ENCODE measurements at places on chromosomes 3 and 15.

DNA sequence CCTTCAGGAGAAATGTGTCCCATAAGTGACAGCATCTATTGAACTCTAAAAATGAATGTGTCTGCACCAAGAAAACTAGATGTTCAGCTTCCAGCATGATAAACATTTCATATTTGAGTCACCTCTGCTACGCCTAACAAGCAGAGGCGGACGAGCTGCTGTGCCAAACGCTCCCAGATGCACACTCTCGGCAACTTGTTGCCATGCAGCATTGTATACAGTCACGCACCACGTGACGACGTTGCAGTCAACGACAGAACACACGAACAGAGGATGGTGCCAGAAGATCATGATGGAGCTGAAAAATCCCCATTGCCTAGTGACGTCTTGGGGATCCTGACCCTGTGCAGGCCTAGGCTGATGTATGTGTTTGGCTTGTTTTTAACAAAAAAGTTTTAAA lies 137.5 kb downstream of the XXYLT1 start:
- no peak for DNase-seq

DNA sequence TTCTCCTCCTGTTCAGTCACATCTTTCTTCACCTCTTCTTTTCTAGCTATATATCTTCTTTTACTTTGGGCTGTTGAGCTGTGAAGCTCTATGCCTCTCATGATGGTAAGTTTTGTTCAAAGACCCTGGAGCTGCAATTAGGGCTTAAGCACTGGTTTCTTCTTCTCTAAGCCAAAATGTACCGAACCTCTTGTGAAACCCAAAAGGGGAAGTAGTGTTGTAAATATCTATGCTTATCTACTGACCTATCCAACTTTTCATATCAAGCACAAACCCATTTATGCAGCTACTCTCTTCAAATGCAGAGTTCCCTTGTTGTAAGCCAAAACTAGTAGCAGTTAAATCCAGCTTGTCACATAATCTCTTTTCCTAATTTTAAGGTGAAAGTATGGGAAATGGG lies 123.6 kb upstream of the CD96 start:
- no peak for DNase-seq

DNA sequence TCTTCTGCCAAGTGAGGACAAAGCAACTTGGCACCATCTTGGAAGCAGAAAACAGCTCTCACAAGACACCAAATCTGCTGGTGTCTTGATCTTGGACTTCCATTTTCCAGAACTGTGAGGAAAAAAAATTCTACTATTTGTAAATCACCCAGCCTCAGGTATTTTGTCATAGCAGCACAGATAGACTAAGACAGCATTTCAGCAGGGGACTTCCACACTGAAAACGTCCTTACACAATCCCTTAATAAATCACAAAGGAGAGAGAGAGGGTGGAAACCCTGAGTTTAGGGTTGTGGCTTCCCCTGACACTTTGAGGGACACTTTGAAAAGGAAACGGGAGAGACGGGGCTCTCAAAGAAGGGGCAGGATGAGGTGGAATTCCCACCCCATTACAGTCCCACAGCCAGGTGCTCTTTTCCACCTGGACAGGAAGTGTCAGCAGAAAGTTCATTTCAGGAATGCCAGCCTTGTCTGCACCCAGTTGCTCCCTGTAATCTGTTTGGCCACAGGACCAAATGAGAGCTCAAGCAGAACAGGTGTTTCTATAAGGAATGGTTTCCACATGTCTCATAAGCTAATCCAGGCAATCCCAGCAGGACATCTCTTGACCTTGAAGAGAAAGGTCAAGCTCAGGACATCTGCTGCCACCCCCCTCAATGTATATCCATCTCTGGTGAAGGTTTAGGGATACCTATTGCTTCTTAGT lies 51.3 kb downstream of the MYLK start:
- no peak for DNase-seq

- DNase-seq, result no peak
These were observed 17.4 kb upstream of the ST3GAL6 start for GRCh38 chr3:98745718-98746117.

GRCh38 chr3:27171113-27171512 lies 198.1 kb downstream of the NEK10 start:
- no peak for DNase-seq

GRCh38 chr15:59933607-59934006 lies 70.5 kb upstream of the FOXB1 start:
- no peak for DNase-seq

DNA sequence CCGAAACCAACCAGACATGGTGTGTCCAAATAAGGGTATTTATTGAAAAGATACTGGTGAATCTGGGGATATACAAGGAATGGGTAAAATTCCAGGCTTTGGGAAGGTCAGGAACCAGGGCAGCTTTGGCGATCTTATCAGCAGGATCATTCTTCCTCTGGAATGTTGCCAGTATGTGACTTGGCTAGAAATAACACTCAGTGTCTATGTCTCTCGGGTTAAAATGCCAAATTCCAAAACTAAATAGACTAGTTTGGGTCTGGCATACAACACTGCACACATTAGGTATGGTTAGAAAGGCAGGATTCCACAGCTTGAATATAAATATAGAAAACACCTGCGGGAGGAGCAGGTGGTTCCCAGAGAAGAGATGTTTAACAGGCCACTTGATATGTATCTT lies 220.2 kb upstream of the CD96 start:
- DNase-seq, result no peak

DNA sequence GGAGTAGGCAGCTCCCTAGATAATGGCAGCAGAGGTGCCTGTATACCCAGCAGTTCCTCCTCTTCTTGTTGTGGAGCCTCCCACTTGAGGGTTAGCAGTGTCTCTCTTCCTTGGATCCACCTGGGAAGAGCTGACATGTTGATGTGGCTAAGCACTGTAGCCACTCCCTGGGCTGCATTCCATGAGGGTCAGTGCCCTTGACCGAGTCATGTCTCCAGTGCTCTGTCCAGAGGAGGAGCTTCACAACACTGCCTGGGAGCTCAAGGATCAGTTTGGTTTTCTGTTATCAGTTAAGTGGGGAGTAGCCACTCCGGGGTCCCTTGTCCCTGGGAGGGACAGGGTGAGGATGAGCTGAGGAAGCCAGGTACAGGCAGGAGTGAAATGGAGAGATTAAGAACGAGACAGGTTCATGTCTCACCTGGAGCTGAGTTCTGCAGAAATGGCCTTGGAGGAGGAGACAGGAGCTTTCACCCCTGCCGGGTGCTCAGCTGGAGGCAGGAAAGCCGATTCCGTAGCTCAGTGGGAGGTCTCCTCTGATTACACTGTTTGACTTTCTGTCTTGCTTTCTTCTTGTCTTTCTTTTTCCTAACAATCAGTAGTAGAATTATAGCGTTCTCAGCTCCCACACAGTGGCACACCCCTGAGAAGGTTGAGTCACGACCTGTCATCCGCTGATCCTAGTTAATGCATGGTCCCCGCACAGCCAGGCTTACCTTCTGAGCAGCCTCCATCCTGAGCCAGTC lies 57.9 kb upstream of the SEC22A start:
- DNase-seq, result no peak

- no peak for DNase-seq
These were observed 183.9 kb downstream of the ARRDC4 start for GRCh38 chr15:98144388-98144787.

GRCh38 chr3:110378481-110378880 lies 693.1 kb upstream of the NECTIN3 start:
- no peak for DNase-seq

GRCh38 chr15:80324545-80325080 lies 72.6 kb upstream of the CTXND1 start:
- no peak for DNase-seq

DNA sequence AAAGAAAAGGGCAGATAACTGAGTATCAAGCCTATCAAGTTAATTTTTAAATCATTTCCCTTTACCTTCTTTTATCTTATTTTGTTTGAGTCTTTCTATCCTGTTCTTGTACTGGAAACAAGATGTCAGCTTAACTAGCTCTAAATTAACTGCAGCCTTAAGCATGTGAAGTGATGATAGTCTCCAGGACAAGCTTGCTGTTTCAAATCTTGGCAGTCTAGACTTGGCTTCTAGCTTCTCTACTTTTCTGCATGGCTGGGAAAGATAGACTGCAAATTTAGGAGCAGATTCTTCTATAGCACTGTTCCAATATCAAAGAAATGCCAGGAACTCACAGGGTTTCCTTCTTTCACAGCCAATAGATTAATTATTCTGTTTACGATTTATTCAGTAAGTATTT lies 1034.4 kb downstream of the TUSC7 start:
- DNase-seq, result no peak

- no peak for DNase-seq
These were observed 79.4 kb upstream of the VEPH1 start for GRCh38 chr3:157582637-157582973.

GRCh38 chr3:13023235-13023970 lies 49.8 kb downstream of the IQSEC1 start:
- no peak for DNase-seq

GRCh38 chr3:166663194-166663593 lies 716.9 kb downstream of the ZBBX start:
- no peak for DNase-seq

DNA sequence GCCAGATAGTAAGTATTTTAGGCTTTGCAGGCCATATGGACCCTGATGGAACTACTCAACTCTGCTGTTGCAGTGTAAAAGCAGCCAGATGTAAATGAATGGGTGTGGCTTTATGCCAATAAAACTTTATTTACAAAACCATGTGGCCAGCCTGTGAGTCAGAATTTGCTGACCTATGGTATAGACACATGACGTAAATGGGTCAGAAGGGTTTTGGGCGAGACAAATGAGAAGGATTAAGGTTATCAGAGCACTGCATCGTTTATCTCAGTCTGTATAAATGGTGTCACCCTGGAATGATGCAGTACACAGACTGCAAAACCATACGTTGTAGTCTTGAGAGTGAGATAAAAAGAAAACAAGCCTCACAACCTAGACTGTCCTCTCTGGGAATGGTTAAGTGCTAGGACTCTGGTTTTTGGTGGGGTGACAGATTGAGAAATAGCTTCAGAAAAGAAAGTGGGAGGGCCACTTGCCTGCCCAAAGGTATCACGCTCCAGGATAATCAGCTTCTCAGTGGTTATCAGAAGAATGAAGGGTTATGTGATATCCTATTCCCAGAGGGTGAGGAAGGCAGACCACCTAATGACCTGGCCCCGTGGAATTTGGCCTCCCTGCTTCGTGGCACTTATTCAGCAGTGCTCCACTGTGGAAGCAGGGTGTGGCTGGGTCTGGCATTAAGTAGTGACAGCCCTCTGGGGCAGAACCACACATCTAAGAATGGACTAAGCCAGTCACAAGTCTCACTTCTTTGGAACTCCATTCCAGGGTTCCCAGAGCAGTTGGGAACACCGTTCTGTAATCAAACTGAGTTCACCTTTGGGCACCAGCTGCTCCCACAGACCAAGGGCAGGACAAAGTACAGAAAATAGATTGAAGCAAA lies 46.1 kb downstream of the ABHD5 start:
- DNase-seq, result no peak

- DNase-seq, result no peak
These were observed 75.5 kb upstream of the NR2E3 start for GRCh38 chr15:71734709-71735384.

Data from activated T-helper 1 cell treated with anti-CD3 and anti-CD28 coated beads, Interleukin-2, amount 50 U/mL, for 16 hours (primary cell).